Activated CD4-positive, alpha-beta T cell treated with anti-CD3 and anti-CD28 coated beads, Interleukin-2, amount 50 U/mL, for 1 hour (primary cell): ENCODE measurements at places on chromosomes 7 and 10.

- DNase-seq: no peak
Observed at GRCh38 chr7:120997882-120998474, 9.5 kb downstream of the CPED1 start.

GRCh38 chr7:137091396-137091795, 222.9 kb downstream of the CHRM2 start:
- DNase-seq: no peak

GRCh38 chr10:10394933-10395658, 622.6 kb upstream of the CELF2 start:
- no peak for DNase-seq

DNA sequence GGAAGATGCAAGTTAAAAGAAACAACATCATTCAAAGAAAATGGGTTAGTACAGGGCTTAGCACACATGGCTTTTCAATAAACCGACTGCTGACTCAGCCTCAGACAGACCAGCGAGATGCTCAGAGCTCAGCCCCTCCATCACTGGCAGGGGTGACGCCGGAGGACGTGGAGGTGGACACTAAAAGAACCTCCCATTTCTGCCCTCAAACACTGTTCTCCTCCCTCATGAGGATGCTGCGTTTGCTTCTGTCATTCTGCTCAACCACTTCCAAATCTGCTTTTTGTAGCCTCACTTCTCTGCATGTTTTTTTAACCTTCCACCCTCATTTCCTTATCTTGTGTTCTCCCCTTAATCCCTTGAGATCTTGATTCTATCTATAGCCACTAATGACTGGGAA, 15.3 kb downstream of the DENND11 start:
- DNase-seq: no peak
